ENCODE measurements at places on chromosomes 12 and 14.

GRCh38 chr12:124909831-124910560 lies 4.5 kb downstream of the UBC start:
- DNase-seq: no peak

- DNase-seq: no peak
Observed at GRCh38 chr12:27244689-27245488, 803 bp downstream of the STK38L start.

DNA sequence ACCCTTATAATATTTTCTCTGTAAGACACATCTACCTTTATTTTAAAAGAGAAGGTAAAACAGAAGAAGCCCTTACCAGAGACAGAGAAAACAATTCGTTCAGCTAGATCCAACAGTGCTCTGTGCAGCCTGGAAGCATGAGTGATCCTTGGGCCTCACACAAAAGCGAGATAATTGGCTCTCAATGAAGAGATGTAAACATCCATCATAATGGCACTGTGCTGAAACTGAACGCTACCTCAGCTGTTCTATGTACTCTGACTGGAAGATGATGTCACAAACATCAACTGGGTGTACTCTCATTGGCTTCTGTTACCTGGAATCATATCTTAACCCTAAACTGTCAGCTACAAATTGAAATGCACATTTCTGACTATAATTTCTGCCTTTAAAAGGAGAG lies at the start of gene MGAT4C:
TSS of gene MGAT4C (minus strand) at position 229 of the 400 bp plus-strand sequence.
- no peak for DNase-seq

GRCh38 chr14:94575730-94576585 lies 5.3 kb upstream of the SERPINA5 start:
- no peak for DNase-seq

DNA sequence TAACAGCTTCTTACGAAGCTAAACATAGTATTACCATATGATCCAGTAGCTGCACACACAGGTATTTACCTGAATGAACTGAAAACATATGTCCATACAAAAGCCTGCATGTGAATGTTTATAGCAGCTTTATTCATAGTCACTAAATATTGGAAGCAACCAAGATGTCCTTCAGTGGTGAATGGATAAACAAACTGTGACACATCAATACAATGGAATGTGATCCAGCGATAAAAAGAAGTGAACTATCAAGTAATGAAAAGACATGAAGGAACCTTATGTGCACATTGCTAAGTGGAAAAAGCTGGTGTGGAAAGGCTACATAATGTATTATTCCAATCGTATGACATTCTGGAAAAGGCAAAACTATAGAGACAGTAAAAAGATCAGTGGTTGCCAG lies 38.1 kb upstream of the JDP2 start:
- DNase-seq: no peak

- no peak for DNase-seq
Observed at GRCh38 chr12:124354400-124354799, 59.5 kb downstream of the RFLNA start.

DNA sequence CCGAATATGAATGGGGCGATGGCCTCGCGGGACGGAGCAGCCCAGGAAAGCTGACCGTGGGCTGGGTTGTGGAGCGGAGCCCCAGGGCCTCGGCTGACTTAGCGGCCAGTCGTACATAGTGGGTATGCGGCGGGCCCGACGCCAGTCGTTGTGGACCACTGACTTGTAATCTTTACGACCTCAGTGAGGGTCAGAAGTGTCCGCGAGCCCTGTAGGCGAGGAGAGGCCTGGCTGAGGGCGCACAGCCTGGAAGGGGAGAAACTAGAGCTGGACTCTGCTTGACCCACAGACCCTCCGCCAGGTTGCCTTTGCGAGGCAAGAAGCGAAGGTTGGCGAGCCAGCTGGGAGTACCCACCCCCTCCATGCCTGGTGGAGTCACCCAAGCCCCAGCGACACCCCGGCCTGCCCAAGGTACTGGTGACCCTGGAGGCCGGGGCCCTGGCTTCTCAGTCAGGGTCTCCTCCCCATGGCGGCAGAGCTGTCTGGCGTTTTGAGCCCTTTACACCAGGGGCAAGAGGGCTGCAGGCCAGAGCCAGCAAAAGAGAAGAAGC lies 15.6 kb upstream of the DYNC1H1 start:
- no peak for DNase-seq

- no peak for DNase-seq
Observed at GRCh38 chr14:65169351-65169750, 67.0 kb upstream of the MAX start.

- DNase-seq: no peak
Observed at GRCh38 chr12:100555722-100556121, 17.8 kb upstream of the GAS2L3 start.

DNA sequence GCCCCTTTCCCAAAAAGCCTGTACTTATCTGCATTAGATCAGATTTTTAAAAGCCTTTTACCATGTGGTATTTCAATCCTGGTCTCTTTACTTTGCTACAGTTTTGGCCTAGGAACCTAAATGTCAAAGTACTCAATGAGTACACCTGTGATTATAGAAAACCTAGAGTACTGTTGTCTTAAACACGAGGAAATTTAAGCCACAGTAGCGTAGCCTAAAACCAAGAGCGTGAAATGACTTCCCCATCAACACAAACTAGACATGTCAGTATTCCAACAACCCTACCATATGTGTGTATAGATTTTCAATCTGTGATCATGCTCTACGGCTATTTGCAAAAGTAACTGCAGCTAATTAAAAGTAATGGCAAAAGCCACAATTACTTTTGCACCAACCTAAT lies 52.7 kb upstream of the OR5AU1 start:
- DNase-seq: no peak

DNA sequence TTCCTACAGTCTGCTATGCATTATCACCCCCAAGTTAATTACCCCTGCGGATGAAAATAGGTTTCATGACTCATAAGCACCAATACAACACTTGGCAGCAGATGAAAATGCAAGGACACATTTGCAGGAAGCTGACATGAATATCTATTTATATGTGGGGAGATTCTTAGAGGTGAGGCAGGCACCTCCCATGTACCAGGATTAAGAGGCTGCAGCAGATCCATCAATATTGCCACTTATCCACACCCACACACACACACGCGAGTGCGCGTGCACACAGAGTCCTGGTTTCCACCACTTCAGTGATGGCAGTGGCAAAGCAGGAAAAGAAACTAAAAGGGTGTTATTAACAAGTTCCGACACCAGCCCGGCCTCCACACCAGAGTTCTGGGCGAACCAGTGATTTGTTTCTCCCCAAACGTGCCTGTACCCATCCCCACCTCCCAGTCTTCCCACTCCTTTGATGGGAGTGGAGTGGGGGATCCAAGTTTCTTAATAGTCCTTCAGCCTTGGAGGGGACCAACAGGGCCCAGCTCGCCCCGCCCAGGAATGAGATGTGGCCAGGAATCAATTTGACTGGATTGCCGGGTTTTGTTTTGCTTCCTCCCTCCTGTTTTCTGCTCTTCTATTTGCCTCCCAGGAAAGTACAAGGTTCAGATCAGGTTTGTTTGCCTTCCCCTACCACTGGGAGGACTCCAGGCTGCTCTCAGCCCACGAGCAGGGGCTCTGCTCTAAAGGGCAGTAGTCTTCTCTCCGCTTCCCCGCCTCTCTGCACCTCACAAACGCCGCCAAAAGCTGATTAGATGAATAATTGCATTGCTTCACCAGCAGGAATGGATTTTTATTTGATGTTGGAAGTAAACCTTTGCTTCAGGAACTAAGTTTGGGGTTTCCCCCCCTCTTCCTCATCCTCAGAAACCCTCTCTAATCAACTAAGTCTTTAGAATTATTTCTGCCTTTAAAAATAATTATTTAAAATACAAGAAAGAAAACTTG lies 5.2 kb downstream of the IRF2BPL start:
- no peak for DNase-seq

GRCh38 chr12:57342207-57342691 lies 88.6 kb downstream of the R3HDM2 start:
- DNase-seq: no peak

DNA sequence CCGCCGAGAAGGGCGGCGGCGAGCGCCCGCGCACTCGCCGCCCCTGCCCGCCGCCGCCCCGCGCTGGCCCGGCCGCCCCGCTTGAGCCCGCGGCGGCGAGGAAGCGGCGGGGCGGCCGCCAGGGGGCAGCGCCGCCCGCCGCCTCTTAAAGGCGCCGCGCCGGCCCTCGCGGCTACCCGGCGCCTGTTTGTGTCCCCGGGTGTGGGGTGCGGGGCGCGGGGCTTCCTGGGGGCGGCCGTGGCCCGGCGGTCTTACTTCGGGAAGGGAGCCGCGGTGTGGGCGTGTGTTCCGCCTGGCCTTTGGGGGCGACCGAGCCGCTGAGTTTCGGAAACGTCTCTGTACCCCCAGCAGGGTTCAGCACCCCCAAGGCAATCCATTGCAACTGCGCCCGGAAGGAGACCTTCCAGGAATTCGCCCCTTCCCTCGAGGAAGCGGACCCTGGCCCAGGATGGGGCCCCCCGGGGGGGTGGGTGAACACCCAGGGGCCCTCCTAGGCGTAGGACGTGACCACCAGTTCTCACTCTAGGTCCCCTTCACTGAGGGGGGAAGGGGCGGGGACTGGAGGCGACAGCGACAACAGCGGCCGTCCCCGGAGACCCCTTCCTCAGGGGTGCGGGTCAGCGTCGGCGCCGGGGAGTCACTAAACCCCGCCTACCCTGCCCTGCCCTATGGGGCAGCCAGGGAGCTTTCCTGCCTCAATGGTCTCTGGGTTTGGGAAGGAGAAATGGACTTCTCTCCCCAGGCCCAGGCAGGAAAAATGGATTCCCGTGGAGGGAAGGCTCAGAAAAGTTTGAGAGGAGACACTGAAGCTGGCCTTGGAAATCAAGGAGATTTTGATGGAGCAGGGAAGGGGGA lies at the start of gene ITPK1:
TSS of gene ITPK1 (minus strand) at position 105 of the 855 bp plus-strand sequence. CDS start 762 bp downstream, outside the sequence.
- DNase-seq: no peak

DNA sequence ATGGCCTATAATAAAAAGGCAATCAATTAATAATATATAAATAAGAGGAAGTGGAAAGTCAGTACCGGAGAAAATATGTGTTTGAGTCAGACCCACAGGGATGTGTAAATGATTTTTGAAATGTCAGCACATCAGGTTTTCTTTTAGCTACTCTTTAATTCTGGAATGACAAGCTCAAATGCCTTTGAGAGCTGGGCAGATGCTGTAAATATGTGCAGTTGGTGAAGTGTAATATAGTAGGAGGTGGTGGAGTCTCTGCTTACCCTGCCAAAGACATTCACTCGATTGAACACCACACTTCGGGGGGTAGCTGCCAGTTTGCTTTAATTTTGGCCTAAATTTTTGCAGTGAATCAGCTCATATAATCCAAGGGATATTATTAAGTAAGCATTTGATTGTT lies 93.0 kb downstream of the PLEKHA5 start:
- DNase-seq: no peak

- no peak for DNase-seq
Observed at GRCh38 chr14:22978981-22979671, 3.2 kb downstream of the AJUBA start.

Measured in stimulated activated CD8-positive, alpha-beta memory T cell treated with anti-CD3 and anti-CD28 coated beads, Interleukin-15, amount 100 ng/mL, for 1 hour (primary cell).